ENCODE measurements at places on chromosomes 1 and 21.

DNA sequence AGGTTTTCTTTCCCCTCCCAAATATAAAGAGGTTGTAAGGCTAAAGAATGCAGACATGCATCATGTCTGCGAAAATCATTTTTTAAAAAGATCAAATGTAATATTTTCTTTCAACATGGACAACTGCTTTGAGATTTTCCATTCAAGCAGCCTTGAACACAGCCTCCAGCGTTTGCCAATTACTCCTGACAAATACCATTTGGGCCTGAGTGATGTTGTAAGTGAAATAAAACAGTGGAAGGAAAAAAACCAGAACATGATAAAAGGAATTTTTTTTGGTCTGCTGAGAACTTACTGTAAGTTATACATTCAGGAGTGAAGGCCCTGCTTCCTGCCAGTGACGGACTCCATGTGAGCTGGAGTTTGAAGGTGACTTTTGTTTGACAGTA lies 37.2 kb downstream of the SETD4 start:
- DNase-seq: no peak

GRCh38 chr1:198756470-198756869 lies 117.6 kb downstream of the PTPRC start:
- DNase-seq: no peak

- no peak for DNase-seq
Observed at GRCh38 chr1:96214982-96215381, 506.6 kb upstream of the PTBP2 start.

GRCh38 chr1:239655023-239655422 lies 268.7 kb downstream of the CHRM3 start:
- no peak for DNase-seq

GRCh38 chr1:8145545-8146202 lies 119.6 kb upstream of the ERRFI1 start:
- DNase-seq: no peak

DNA sequence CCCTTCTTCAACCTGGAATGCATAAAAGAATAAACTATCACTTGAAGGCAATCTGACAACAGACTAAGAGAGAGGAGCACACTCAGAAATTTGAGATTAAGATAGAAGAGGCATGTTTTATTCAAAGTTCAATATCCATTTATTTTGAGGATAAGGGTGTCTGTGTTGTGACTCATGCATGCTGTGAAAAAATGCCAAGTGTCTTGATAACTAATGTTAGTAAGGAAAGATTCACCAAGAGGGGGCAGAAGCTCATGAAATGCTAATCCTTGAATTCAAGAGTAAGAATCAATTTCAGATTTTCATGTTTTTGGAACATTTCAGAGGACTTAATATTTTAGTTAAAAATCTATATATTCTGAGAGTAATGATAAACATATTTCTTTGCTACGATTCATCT lies 94.0 kb downstream of the IFI44 start:
- no peak for DNase-seq

- no peak for DNase-seq
Observed at GRCh38 chr1:208239473-208240381, 4.5 kb downstream of the PLXNA2 start.

DNA sequence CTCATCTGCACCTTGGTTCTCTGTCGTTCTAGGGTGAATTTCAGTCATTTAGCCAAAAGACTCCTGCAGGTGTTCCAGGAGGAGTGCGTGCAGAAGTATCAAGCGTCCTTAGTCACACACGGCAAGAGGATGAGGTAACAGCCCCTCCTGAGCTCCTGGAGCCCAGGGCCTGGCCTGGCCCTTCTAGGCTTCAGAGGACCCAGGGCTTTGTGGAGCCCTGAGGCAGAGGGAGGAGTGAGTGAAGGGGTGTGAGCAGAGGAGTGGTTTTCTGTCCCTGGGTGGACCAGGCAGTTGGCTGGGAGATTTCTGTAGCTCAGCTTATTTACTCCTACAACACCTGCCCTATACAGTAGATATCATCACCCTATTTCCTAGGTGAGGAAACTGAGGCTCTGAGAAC lies 15.7 kb upstream of the RASSF5 start:
- DNase-seq: no peak

DNA sequence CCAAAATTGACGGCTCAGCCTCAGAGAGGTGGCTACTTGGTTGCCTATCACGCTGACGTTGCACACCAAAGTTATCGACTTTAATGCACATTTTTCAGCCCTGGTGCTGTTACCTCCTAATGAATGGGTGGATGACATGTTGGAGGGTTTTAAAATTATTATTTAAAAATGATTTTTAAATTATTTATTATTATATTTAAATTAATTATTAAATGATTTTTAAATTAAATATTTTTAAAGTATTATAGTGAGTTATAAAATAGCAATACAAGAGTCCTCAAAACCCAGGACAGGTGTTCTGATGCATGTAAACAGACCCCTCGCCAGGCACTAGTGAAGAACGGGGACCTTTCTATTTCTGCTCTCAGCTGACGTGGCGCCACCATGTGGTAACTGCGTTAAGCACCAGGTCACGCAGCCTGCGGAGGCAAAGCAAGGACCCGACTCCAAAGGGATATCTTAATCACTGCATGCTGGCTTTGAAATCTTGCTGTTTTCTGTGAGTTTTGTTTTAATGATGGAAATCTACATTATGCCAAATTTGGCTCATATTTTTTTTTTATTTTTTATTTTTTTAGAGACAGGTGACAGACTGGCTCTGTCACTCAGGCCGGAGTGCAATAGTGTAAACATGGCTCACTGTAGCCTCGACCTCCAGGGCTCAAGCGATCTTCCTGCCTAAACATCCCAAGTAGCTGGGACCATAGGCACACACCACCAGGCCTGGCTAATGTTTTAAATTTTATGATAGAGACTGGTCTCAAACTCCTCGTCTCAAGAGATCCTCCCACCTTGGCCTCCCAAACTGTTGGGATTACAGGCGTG lies 22.6 kb downstream of the CASP9 start:
- DNase-seq: no peak

GRCh38 chr1:226737819-226738420 lies 1.2 kb downstream of the ITPKB start:
- no peak for DNase-seq

DNA sequence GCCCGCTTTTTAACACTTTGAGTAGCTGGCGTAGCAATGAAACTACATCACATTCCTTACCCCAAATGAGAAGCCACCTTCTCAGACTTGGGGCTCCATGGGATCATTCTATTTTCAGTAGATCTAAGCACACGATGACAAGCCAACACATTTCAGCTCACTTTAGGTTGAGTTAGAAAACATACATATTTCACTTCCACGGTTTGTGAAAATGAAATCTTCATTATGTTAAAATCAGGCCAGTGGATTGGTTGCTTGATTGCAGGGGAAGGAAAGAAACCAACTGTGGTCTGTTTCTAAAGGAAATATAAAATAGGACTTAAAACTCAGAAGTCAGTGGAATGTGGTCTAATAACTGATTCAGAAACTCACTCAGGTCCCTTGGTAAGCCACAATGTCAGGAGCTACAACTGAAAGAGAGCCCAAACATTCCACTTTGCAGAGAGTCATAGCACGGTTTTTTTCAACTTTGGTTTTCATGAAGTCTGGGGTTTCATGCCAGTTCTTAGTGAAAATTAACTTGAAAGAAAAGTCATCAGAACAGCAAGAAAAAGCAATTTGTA lies 82.3 kb upstream of the TIAM1 start:
- DNase-seq: no peak

DNA sequence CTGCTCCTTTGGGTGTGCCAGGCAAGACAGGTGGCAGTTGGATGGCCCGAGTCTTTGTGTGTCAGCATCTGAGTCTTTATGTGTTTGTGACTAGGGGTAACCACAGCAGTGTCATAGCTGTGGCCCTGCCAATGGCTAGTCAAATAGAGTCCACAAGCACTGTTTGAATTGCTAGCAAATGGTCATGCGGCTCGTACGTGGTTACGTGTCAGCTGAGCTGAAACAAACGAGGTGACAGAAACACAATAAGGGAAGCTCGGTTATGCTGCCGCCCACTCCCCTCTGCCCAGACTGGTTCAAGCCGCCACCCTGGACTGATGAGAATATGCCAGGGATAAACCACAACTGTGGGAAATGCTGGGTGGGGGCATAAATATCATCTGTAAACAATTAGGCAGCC lies 174.3 kb upstream of the LMO4 start:
- no peak for DNase-seq

DNA sequence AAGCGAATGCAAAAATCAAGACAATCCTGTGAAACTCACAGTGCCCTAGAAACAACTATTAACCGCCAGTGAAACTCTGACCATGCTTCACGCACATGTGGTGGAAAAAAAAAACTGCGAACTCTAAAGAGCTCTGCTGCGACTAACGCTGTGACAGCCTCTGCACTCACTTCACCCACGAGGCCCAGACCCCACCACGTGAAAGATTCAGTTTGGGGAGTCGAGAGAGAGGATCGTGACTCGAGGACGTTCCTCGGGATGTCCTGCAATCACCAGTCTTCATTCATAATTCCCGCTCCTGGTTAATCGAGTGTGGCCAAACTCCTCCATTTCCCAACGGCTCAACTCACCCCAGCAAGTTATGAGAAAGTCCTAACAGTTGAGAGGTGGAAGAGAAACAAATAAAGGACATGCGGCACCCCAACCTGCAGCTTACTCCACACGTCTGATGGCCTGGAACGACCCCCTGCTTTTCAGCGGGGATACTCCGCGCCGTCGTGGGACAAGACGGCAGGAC lies 1.1 kb downstream of the SERBP1 start:
- peak; percentile 44 for DNase-seq

GRCh38 chr1:183832459-183832858 lies 27.5 kb downstream of the RGL1 start:
- no peak for DNase-seq

DNA sequence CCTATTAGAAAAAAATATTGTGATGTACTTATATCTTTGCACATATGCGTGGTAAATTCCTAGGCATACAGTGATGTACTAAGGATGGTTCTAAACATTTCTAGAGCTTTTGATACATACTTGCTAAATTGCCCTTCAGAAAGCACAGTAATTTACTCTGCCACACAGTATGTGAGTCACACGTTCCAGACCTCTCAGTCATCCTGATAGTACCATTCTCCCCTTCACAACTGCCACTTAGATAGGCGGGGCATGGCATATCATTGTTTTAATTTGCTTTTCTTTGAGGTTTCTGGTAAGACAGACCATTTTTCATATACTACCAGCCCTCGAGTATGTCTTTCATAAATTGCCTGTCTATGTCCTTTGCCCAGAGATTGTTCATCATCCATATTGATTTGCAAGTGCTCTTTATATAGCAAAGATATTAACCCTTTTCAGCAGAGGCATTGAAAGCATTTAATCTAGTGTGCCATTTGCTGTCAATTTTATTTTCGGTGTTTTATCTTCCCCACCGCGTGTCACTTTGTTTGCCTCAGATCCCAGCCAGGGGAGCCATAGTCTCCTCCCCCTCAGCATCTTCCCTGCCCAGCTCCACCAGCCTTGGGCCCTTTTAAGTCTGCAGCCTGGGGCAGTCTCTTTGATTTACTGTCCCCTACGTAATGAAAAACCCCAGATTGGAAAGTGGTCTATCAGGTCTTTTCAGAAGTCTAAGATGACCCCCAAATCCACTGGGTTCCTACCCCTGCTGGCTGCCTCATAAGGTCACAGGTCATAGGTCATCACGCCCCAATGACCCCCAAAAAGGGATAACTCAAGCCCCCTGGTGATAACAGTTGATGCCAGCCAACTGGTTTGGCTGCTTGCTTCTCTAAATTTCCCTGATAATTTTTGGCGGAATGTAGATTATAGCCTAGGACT lies 11.8 kb upstream of the PAX7 start:
- no peak for DNase-seq

DNA sequence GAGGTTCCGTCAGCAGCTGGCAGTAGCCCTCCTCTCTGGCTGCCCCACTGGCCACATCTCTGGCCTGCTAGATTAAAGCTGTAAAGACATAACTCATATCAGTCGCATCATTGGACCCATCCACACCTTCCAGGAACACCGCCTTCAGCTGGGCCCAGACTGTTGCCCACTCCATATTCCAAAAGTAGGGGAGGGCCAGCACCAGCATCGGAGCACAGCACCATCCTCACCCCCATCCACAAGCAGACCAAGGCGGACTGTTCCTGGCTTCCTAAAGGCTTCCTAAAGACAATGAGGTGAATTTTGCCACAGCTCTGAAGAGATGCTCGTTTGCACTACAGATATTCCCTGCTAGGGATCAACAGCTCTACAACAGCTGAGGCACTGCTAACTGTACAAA lies 3.5 kb downstream of the SHISA4 start:
- DNase-seq: no peak

GRCh38 chr1:47209091-47209490 lies 19.3 kb upstream of the PDZK1IP1 start:
- DNase-seq: no peak

- no peak for DNase-seq
Observed at GRCh38 chr21:44892095-44892494, 18.6 kb upstream of the PTTG1IP start.

DNA sequence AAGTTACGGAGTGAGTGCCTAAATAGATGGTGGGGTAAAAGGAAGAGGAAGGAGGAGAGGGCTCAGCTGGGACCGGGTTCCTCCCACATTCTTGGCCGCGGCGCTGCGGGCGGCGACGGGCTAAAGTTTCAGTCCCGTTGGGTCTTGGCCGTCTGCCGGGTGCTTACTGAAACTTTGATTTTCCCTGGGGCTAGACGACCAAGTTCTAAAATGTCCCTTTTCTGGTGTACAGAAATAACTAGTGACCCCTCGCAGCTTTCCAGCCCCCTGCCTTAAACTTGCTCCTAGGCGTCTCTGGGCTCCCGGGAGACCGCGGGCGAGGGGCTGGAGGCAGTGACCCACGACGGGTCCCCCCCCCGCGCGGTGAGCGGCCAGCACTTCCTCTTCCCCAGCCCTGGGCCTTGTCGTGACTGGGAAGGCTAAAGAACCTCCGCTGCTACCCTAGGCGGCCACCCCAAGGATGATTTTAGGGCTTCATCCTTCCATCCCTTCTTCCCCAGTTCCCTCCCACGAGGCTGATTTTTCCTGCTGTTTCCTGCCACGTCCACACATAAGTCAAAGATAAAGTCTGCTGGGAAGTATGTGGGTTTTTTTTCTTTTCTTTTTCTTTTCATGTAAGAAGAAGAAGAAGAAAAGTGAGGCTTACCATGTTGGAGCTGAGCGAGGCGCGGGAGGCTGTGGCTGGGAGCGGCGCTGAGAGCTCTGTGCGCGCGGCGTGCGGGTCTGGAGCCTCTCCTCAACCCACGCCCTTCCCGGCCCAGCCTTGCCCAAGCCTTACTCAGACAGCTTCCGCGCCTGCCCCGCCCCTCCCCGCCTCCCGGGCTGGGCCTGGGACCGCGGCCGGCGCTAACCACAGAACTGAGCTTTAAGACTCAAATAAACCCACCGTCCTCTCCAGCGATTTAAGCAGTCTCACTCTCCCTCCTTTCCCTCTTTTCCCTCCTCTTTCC lies at the start of gene S100A11:
S100A11 (minus strand) TSS at position 738 of the 950 bp plus-strand sequence; CDS start at position 649, 89 bp downstream.
- DNase-seq: no peak

All from hippocampal formation (tissue), 2 donors.